Naive B cell (primary cell): ENCODE measurements at places on chromosomes 16 and 17. TPM values are rescaled to one million over a fixed set of nuclear protein-coding genes. Genes with fewer than 3 reads are reported as not detected.

The ZG16B gene
- not detected for polyA plus RNA-seq

The SLC5A11 gene
- not detected for polyA plus RNA-seq

The ABCC12 gene
- polyA plus RNA-seq = not detected

The PLLP gene
- polyA plus RNA-seq = 0.56 TPM

The PPP1R1B gene
- 0.12 TPM for polyA plus RNA-seq

The HEXIM2 gene
- 5.7 TPM for polyA plus RNA-seq
